Posterior vena cava (tissue), 2 donors: ENCODE measurements at places on chromosomes 11 and 22. TPM values are rescaled to one million over a fixed set of nuclear protein-coding genes. Genes with fewer than 3 reads are reported as not detected.
A peak's percentile ranks its signal among the peaks of the same experiment; 100 is the strongest.

DNA sequence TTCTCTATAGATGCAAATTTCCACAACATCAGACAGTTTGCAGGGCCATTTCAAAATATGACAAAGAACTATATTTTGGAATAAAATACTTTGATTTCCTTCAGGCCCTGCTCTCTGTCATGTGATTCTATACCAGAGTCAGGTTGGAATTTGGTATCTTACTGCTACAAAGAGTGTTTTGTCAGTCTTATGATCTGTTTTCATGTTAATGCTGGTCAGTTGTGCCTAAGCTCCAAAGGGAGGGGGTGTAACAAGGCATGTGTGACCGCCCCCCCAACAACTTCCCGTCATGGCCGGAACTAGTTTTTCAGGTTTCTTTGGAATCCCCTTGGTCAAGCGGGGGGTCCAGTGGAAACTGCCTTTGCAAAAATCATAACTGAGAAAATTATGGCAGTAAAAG, 15.1 kb downstream of the C11orf96 start:
- DNase-seq, result no peak

GRCh38 chr11:73314117-73314961, 6.3 kb downstream of the ARHGEF17 start:
- no peak for DNase-seq

The BARX2 gene
- total RNA-seq, result not detected

- DNase-seq, result no peak
Measured at GRCh38 chr11:19359221-19360000, 118.7 kb upstream of the E2F8 start.

DNA sequence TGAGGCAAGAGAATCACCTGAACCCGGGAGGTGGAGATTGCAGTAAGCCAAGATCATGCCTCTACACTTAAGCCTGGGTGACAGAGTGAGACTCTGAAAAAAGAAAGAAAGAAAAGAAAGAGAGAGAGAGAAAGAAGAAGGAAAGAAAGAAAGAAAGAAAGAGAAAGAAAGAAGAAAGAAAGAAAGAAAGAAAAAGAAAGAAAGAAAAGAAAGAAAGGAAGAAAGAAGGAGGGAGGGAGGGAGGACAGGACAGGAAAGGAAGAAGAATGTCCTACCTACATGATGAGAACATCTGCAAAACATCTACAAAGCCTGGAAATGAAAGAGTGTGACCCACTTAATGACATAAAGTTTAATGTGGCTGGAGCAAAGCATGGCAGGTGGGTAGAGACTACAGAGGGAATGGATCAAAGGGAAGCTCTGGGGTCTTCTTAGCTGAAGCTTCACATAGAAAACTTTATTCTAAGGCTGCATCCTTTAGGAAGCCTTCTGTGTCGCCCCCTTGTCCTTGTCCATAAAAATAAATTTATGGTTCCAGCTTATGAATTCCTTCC, 112.3 kb upstream of the ASPHD2 start:
- DNase-seq, result no peak

The CSNK2A3 gene
- 2.6 TPM for total RNA-seq

DNA sequence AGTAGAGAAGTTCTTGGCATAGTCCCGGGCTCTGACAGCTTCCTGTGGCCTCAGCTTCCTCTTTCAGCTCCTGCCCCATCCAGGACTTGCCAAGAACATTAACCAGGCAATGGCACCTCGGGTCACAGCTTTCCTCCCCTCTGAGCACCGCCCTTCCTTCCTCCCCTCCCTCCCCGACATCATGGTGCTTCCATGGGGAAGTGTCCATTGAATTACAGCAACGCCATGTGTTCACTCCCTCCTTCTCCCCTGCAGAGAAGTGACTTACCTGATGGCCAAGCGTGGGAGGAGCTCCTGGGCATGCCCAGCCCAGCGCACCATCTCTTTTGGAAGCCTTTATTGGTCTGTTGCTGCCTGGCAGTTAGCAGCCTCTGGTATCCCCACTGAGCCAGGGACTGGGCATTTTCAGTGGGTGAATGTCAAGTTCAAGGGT, 25.8 kb upstream of the DAGLA start:
- peak; percentile 87 for DNase-seq

DNA sequence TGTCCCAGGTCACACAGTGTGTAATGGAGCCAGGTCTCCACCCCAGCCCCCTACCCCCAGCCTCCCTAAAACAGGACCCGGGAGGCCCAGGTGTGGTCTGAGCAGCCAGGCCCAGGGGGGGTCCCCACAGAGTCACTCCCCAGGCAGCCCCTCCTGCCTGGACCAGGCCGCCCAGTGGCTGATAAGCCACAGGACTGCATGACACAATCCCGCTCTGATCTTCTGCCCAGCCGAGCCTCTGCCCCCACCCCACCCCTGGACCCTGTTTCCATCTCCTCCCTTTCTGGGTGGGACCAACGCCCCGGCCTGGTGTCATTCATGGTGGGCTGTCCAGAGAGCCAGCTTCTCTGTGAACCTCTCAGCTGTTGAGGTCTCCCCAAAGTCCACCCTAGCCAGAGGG, 7.8 kb upstream of the LIF start:
- DNase-seq, result no peak

DNA sequence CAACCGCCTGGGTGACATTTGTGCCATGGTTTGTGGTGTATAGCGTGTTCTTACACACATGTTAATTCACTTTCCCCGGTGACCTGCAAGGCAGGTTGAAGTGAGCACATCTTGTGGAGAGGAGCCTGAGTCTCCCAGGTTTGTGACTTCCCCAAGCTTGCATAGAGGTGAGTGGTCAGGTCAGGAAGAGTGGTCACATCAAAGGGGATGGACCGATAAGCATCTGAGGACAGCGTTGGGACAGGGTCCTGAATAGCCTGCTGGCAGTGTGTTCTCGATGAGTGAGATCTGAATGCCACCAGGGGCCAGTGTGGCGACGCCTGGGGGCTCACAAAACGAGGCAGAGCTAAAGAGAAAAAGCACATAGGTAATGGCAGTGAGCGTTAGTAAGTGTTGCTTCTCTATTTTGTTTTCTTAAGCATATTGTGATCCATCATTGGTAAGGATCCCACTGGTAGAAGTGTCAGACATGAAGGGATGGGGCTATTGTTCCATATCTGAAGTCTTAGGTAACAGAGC, 154.6 kb downstream of the GRIK4 start:
- no peak for DNase-seq

- peak; percentile 61 for DNase-seq
Measured at GRCh38 chr11:23399995-23400394, 539.7 kb upstream of the CCDC179 start.

The CSRP3 gene
- total RNA-seq, result not detected

DNA sequence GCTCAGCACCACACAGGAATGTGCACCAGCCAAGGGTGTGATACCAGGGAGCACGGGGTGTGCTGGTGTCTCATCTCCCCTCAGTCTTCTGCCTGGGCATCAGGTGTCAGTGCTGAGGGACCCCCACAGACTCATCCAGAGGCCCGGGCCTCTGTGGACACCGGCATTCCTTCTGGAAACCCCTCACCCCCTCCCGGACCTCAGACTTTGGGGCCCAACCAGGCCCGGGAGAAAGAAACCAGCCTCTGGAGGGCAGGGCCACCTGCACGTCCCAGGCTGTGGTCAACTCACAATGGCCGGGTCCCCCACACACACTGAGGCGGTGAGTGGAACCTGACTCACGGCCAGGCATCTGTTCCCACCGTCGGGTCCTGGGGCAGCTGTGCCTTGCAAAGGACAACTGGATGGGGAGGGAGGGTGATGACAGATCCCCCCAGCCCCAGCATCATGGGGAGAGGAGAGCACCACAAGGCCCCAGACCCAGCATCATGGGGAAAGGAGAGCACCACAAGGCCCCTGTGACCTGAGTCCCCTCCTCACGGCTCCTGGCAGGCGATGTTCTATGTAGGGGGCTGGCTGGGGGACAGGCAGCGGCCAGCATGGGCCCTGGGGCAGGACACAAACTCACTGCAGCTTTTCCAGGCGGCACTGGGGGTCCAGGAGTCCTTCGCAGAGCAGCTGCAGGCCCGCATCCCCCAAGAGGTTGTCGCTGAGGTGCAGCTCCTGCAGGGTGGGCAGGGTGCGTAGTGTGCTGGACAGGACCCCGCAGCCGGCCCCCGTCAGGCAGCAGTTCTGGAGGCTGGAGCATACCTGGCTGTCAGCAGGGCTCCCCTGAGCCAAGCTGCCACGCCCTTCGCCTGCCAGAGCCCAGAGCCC, 7.6 kb downstream of the RNH1 start:
- peak; percentile 55 for DNase-seq

DNA sequence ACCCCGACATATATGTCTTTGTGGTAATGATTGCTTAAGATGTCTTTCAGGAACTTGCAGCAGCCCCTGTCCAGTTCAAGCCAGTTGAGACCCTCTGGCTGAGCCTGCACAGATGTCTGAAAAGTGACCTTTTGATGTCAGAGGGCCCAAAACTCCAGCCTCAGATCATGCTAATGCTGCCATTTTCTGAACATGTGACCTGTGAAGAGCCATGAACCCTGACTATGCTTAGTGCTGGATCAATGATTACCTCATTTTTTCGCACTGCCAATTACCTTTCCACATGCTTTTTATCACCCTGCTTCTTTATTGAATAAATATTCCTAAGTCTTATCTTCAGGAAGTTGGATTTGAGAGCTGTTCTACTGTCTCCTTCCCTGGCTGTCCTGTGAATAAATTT, 6.9 kb upstream of the CYP2R1 start:
- DNase-seq, result no peak

The OR9I1 gene
- total RNA-seq, result not detected

The APOBEC3B gene
- 0.56 TPM for total RNA-seq

DNA sequence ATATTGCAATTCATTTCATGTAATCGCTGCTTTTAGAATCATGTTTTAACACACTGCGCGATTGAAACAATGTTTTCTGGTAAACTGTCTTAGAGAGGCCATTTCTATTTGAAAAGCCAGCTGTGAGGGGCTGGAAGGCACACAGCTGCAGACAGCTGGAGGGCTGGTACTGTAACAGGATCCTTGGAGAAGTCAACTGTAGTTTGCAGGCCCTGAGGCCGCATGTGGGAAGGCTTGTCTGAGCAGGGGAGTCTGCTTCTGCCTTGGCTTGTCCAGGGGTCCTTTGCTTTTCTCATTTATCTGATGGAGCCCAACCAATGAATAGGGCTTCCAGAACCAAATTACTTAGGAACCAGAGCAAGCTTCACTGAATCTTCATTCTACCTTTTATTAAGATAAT, 313.5 kb downstream of the BLID start:
- no peak for DNase-seq

- no peak for DNase-seq
Measured at GRCh38 chr22:27874185-27874584, 44.9 kb downstream of the PITPNB start.

GRCh38 chr11:111603611-111604130, 1.4 kb downstream of the SIK2 start:
- no peak for DNase-seq

- no peak for DNase-seq
Measured at GRCh38 chr11:83319346-83319745, 33.2 kb upstream of the CCDC90B start.

- no peak for DNase-seq
Measured at GRCh38 chr11:31827455-31828206, 16.5 kb upstream of the PAX6 start.

The MMP27 gene
- 0.14 TPM for total RNA-seq

The INTS4 gene
- 22.0 TPM for total RNA-seq

GRCh38 chr22:42418811-42419242, 13.4 kb downstream of the NFAM1 start:
- DNase-seq, result no peak
